ENCODE measurements at places on chromosomes 16 and 17.
A peak's percentile ranks its signal among the peaks of the same experiment; 100 is the strongest.

GRCh38 chr17:31231852-31232251 lies 65.2 kb downstream of the OMG start:
- DNase-seq = no peak

DNA sequence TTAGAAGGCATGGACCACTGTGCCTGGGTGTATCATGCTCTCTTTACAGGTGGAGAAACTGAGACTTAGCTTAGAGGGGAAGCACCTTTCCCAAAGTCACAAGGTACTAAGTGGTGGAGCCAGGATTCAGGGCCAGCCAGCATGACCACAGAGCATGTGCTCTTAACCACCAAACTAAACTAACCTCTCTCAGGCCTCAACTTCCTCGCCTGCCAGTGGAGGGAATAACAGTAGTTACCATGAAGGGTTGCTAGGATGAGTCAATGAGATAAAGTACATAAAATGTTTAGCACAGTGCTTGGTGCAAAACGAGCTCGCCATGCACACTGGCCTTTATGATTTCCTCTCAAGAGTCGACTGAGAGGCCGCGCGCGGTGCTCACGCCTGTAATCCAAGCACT lies 6.4 kb upstream of the MYO1C start:
- no peak for DNase-seq

GRCh38 chr17:8444494-8444893 lies 8.8 kb downstream of the NDEL1 start:
- no peak for DNase-seq

DNA sequence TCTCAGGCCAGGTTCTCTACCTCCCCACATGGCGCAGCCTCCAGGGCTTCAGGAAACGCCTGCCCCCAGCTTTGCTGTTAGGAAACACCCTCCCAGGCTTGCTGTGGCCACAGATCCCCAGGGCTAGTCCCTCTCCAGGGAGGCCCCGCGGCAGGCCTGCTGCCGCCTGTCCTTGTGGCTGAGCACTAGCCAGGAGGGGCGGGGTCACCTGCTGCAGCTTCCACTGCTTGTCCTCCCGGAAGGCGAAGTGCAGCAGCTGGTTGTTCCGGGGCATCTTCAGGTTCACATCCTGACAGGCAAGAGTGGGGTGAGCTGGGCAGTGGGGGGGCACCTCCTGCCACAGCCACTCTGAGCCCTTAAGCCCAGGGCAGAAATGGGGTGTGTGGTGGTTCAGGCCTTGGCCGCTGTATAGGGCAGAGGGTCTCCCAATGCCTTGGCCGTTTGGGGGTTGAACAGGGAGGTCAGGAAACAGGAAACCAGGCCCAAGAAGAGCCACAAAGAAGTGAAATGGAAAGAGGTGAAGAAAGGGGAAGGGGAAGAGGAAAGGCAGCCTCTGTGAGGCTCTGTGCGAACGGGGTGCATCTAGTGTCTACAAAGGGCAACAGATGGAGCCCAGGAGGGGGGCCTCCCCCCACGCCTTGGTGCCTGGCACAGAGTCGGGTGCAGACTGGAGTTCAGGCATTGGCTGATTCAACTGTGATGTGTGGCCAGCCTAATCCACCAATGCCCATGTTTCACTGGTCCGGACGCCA lies 2.0 kb downstream of the ROGDI start:
- DNase-seq = peak; percentile 77

DNA sequence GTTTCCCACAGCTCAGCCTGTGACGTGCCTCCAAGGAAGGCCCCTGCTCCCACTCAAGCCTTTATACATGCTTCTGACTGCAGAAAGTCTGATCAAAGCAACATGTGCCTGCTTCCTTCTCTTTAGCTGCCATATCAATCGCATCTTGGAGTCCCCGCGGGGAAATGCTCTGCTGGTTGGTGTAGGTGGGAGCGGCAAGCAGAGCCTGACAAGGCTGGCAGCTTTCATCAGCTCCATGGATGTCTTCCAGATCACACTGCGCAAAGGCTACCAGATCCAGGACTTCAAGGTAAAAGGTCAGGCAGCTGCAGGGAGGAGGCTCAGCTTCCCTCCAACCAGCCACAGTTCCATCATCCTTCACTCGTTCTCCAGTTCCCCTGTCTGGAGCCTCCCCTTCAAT lies 189.7 kb downstream of the ZNF18 start:
- no peak for DNase-seq

- DNase-seq = no peak
Measured at GRCh38 chr17:76500747-76501017, 541 bp downstream of the RHBDF2 start.

DNA sequence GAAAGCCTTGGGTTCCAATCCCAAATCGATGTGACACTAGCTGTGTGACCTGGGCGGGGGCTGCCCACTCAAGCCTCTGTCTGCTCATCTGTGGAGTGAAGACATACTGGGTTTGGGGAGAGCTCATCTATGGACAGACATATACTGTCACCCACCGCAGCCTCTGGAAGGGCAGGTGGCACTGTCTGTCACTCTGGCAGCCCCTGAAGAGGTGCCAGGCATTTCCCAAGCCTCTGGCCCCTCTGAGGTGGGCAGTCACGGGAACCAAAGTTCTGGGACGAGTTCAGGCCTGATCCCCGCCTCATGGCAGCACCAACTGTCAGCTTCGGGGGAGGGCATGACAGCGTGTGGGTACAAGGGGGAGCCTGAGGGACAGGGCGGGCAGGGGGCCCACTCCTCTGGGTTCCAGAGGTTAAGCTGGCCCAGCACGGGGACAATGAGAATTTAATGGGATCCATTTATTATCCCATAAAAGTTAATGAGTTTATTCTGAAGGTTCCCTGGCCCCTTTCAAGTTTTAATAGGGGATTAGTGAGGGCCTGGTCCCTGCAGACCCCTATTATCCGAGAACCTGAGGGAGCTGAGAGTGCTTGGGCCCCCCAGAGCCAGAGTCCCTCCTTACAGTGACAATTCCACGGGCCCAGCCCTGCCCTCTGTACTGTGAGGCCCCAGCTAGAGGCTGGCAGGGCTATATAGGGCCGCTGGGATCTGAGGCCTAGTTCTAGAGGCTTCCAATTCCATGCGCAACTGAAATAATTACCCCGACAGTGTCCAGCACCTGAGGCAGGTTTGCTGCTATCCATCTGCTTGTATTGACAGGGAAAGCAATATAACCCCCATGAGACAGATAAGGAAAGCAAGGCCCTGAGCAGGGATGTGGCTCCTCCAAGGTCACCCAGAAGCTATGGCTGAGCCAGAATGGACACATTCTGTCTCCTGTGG lies 18.8 kb downstream of the SEZ6 start:
- DNase-seq = no peak

DNA sequence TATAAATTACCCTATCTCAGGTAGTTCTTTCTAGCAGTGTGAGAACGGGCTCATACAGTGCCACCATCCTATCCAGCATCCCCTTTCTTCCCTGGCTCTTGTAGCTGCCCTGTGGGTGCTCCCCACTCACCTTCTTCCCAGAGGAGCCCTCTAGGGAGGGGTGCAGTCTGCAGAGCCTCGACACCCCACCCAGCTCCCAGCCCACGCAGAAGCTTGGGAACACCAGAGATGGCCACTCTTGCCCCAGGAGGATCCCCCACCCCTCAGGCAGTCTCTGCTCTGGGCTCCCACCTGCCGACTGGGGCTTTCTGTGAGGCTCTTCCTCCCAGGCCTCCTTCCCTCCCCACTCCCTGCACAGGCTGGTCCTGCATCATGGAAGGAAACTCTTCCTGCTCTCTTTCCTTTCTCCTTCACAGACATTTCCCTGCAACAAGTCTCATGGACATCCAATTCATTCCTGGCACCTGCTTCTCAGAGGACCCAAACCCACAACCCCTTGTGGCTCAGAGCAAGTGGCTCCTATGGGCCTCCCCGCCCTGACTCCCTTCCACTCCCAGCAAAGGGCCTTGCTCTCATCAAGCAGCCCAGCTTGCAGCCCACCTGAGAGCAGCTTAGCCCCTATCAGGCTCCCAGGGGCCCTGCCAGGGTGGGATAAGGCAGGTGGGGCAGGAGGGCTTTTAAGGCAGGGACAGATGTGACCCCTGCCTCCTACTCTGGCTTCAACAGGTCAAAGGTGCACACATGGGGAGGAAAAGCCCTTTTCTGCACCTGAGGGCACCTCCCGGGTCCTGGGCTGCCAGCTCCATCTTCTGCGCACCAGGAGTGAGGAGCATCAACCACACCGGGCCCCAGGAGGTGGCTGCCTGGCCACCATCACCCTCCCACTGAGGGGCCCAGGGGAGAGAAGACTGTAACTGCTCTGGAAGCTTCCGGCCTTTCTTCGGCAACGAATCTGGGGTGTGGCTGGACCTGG lies 263.8 kb upstream of the TNRC6C start:
- no peak for DNase-seq

GRCh38 chr17:67469208-67469980 lies 92.3 kb downstream of the PITPNC1 start:
- DNase-seq = no peak

DNA sequence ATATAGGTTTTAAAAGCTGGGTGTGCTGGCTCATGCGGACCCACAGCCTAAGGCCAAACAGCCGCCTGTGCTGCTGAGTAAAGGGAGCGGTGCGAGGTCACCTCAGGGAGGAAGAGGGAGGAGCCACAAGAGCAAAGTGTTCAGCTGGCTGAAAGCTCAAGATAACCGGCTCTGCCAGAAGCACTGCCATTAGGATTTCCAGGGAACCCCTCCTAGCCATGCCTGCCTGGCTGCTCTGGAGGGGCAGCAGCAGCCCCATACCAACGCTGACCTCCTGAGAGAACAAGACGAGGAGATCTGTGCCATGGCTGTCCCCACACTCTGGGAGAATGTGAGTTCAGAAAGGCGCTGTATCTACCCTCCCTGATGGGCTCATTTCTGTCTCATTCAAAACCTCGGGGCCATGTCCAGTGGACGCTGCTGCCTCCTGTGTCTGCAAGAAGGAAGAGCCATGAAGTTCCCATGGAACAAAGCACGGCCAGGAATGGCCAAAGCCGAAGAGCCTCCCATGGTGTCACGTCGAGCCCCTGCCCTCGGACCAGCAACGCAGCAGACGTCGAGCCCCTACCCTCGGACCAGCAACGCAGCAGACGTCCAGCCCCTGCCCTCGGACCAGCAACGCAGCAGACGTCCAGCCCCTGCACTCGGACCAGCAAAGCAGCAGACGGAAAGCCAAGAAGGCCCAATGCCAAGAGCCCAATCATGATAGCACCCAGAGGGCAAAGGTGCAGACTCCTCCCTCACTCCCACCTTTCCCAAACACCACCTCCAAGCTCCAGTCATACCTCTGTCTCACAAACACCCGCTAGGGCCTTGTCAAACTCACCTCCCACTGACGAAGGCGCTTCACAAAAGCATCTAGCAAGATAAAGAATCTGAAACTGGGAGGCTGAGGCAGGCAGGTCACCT lies 107.0 kb downstream of the ANKRD11 start:
- no peak for DNase-seq

DNA sequence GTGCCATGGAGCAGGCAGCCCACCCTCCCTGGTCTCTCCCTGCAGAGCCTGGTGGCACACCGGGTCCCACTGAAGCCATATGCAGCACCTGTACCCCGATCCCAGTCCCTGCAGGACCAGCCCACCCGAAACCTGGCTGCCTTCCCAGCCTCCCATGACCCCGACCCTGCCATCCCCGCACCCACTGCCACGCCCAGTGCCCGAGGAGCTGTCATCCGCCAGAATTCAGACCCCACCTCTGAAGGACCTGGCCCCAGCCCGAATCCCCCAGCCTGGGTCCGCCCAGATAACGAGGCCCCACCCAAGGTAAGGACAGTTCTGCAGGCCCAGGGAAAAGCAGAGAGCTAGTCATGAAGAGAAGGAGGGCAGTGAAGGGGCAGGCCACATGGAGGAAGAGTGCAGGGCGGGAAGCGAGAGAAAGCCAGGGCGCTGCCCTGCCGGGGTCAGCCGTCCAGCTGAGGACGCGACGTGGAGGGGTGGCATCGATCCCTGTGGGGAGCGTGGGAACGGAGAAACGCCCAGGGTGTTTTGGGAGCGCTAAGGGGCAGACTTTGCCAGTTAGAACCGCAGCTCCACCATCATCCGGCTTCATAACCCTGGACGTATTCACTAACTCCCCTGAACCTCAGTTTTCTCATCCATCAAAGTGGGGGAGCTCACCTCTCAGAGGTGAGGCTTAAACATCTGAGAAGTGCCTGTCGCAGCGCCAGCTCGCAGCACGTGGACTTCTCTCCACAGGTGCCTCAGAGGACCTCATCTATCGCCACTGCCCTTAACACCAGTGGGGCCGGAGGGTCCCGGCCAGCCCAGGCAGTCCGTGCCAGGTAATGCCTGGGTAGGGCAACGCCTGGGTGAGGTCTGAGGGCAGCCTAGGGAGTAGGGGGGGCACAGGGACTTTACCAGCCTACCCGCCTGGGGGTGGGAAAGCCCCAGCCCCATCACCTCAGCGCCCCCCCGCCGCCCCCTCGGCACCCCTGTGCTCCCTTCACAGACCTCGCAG lies 7.6 kb upstream of the C17orf107 start:
- no peak for DNase-seq

DNA sequence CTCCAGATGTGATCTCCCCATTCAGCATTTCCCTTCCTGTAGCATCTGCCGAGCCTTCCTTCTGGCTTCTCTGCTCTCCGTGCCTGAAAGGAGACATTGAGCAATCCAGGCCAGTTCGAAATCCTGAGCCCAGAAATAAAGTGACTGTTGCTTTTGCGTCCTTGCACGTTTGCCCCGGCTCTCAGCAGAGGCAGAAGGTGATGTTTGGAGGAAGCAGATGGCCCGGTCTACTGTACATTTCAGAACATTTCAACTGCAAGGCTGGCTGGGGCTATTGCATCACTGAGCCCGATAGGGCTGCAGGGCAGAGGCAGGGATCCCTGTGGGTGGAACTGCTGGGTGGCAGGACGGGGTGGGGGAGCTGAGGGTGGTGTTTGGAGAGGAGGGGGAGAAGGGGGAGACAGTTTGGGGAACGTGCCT lies 29.4 kb downstream of the IRF8 start:
- DNase-seq = peak; percentile 60

- DNase-seq = no peak
Measured at GRCh38 chr17:56457501-56457900, 136.0 kb upstream of the NOG start.

DNA sequence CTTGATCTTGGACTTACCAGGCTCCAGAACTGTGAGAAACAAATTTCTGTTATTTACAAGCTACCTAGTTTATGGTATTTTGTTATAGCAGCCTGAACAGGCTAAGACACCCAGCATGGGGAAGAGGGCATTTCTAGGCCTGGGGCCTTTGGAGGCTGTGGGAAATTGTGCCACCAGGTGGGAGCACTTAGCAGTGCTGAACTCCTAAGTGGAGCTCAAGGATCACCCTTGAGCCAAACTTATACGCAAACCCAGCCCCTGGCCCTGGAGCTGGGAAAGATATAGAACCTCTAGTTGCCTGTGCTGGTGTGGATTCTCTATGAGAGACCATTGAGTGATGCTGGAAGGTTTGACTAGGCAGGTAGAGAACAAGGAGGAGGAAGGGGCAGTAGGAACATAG lies 36.1 kb downstream of the MIS12 start:
- DNase-seq = no peak

Data from right cardiac atrium (tissue), 5 donors.